H9 (cell line): ENCODE measurements at places on chromosomes 13 and 19.
A peak's percentile ranks its signal among the peaks of the same experiment; 100 is the strongest.

DNA sequence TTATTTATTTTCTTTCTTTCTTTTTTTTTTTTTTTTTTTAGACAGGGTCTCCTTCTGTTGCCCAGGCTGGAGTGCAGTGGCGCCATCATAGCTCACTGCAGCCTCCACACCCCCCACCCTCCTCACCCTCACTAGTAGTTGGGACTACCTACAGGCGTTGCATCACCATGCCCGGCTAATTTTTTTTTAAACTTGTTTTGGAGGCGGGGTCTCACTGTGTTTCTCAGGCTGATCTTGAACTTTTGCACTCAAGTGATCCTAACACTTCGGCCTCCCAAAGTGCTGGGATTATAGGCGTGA lies 33.6 kb downstream of the GJA3 start:
- no peak for DNase-seq

GRCh38 chr13:106656186-106656585 lies 88.2 kb upstream of the ARGLU1 start:
- DNase-seq: no peak

- DNase-seq: peak; percentile 3
These were observed 150.7 kb upstream of the SOX1 start for GRCh38 chr13:111916201-111916600.

DNA sequence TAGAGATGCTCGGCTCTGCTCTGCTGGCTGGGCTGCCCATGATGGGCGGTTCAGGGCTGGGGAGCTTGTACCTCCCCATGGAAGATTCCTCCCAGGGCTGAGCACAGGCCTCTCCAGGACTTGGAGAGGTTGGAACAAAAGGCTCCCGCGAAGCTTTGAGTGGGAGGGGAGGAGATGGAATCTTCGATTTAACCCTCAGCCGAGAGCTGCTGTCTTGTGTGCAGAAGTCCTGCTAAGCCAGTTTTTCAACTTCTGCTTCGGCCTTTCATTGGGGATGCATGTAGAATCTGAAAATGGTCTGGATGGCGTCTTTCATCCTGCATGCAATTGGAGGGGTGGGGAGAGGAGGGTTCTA lies 163.3 kb downstream of the KDM4B start:
- no peak for DNase-seq

GRCh38 chr13:99756281-99756680 lies 215.3 kb downstream of the ZIC5 start:
- DNase-seq: no peak

DNA sequence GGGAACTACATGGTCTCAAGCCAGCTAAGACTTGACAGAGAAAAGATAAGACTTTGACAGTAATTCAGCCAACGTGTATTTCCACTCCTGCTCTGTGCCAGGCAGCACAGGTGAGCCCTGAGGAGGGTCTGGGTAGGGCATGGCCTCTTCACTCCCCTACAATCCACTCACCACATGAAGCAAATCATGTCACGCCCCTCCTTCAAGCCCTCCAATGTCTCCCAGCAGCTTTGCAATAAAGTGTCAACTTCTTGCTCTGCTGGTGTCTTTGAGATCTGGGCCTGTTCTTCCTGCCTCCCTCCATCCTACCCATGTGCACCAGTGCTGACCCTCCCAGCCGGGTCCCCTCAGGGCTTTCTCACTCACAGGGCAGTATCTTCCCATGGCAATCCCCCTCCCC lies 58.5 kb downstream of the CCDC70 start:
- DNase-seq: peak; percentile 9

GRCh38 chr19:51552996-51553725 lies 17.9 kb upstream of the ZNF175 start:
- DNase-seq: peak; percentile 91
